WTC11 (cell line): ENCODE measurements at places on chromosomes 13 and 19.

- peak; percentile 78 for DNase-seq
Measured at GRCh38 chr19:36115453-36116343, at the start of gene TBCB. TSS of gene TBCB (plus strand) at chr19:36115468. CDS start at chr19:36115561, 93 bp downstream.

- peak; percentile 84 for DNase-seq
Measured at GRCh38 chr19:16062789-16063188, 13.5 kb upstream of the TPM4 start.

DNA sequence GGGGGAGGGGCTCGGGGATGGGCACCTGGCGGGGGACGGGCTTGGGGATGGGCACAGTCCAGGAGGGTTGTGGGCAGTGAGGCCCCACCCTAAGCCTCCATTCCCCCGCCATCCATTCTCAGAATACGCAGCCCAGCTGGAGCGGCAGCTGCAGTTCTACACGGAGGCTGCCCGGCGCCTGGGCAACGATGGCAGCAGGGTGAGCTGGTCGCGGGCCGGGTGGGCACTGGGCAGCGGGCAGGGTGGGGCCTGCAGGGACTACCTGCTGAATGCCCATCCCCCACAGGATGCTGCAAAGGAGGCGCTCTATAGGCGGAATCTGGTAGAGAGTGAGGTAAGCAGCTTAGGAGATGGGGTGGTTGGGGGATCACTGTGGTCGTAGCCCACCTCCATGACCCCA is 8.3 kb downstream of the PODNL1 start:
- no peak for DNase-seq

DNA sequence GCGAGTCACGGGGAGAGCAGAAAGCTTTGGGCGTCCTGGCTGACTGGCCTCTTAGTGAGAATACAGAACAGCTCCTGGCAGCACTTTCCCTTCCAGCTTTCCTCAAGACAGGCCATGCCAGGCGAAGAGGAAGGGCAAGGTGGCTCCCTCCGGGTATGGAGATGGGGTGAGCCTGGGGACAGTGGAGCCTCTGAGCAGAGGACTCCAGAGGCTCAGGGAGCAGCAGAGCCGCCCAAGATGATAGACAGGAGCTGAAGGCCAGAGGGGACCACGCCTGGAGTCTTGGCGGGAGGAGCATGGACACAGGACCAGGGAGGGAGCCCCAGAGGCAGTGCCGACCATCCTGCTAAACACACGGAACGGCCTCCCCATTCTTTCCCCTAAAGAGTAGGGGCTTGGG is 229.1 kb downstream of the TM9SF2 start:
- DNase-seq: no peak

DNA sequence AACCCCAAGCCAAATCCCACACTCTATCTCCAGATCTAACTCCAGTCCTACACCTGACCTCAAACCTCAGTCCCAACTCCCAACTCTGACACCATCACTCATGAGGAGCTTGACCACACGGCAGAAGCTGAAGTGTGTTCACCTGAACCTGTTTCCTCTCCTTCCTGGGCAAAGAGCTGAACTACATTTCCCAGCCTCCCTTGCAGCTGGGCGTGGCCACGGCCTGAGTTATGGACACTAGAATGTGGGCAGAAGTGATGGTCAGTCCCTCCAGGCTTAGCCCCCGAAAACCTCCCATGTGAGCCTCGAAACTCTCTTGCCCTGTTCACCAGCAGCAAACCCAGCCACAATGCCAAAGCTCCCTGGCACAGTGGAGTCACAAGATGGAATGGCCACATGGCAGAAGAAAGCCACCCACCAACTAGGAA is 19.5 kb upstream of the MEIS3 start:
- peak; percentile 74 for DNase-seq

- DNase-seq: no peak
Measured at GRCh38 chr13:99083981-99084380, 106.1 kb upstream of the DOCK9 start.

GRCh38 chr19:11425719-11426457 is 6.8 kb upstream of the RGL3 start:
- DNase-seq: peak; percentile 76

DNA sequence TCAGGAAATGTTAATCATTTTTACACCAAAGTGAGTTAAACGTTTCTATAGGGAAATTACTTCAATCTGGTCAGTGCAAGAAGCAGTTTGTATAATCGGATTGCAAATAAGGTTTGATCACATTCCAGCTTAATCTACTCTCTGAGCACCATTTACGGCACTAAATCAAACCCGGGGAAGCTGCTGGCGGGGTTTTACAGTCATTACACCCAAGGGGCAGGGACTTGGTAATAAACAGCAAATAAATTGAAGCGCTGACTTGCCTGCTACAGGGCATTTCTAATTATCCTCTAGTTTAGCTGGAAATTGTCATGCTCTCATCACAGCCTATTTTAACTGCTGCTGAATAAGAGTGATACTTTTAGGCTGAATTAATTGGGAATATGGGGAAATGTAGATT is 152.1 kb upstream of the SOX21 start:
- DNase-seq: no peak

DNA sequence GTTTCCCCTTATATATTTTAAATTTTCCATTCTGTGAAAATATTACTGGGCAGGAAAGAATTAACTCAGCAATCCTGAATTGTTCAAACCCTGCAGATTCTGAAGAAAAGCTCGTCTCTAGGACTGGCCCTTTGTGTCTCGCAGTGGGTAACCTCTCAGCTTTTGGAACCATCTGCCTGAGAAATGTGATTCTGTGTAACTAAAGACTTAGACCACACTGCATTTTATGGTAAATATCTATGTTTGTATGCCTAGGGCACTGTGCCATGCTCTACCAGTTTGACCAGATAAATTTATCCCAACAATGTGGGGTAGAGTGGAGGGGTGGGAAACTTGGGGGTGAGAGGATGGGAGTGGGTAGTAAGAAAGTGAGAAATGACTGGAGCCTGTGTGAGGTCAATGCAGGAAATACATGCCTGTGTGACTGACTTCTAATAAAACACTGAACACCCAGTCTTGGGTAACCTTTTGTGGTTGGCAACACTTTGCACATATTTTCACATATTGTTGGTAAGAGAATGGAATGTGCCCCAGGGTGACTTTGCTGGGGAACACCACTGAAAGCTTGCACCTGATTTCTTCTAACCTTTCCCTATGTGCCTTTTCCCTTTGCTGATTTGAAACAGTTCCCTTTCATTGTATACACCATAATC is 1181.9 kb downstream of the OLFM4 start:
- no peak for DNase-seq

- no peak for DNase-seq
Measured at GRCh38 chr13:41608839-41609177, 151.5 kb downstream of the RGCC start.

DNA sequence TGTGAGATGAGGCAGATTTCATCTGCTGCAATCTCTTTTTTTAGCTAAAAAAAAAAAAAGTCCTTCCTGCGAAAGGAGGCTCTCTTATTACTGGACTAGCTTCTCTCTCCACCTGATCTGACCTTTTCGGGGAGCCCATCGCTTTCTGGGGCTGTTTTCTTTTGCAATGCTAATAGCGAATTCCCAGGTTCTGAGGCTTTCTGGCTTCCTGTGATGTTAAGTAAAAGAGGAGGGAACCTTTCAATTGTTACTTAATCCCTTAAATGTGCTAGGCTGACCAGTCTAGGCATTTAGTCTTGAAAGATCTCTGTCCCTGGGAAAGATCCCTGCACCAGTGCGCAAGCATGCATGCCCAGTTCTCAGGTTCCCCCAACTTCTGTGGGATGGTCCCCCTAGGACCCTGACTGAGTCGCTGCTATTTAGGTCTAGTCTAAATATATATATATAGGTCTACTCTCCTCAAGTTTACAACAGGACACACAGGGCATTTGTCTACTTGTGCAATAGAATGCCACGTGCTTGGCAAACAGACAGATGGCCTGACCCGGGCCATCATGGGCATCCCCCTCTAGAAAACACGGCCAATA is 224.7 kb downstream of the ZNF536 start:
- peak; percentile 48 for DNase-seq

- no peak for DNase-seq
Measured at GRCh38 chr13:80363890-80364503, 23.1 kb upstream of the SPRY2 start.

GRCh38 chr13:29497137-29497654 is 98.3 kb downstream of the SLC7A1 start:
- no peak for DNase-seq

DNA sequence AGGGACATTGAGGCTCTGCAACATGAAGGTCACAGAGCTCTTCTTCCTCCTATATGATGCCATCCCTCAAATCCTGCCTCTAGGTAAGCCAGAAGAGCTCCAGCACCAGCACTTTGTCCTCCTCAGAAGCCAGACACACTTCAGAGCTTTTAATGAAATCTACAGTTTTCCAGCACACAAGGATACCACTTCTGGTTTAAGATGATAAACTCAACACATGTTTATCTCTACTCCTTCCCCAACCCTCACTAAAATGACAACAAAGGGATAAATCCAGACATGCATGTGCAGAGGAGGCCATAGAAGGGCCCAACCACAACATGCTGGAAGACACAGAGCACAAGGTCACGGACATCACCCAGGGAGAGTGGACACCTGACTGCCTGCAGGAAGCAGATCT is 195.3 kb downstream of the USP12 start:
- no peak for DNase-seq

DNA sequence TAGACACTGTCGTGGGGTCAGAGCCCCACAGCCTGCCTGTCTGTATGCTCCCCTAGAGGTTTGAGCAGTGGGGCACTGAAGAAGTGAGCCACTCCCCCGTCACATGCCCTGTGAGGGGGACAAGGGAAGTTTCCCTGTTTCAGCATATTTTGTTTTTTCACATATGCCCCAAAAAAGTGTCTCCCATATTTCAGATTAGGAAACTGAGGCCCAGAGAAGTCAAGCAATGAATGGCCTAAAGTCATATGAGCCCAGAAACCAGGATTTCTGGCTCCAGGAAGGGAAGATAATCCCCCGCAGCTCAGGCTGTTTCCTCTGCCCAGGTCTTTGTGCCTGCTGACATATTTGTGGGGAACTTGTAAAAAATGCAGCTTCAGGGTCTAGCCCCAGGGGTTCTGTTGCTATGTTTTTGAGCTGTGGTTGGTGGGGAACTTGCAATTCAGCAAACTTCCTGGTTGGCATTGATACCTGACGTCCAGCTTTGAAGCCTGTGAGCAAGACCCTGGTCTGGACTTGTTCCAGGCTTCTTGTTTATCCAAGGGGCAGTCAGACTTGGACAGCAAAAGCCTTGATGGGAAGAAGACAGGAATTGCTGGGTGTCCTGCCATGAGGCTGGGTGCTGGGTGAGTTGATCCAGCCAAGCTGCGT is 9.5 kb downstream of the RASL11A start:
- DNase-seq: no peak

- no peak for DNase-seq
Measured at GRCh38 chr19:55084416-55084815, 8.7 kb downstream of the EPS8L1 start.

GRCh38 chr13:40403509-40404241 is 262.8 kb downstream of the FOXO1 start:
- no peak for DNase-seq

GRCh38 chr19:37654629-37655300 is 500 bp downstream of the ZFP30 start:
- peak; percentile 29 for DNase-seq

GRCh38 chr13:79722885-79723445 is 242.0 kb downstream of the NDFIP2 start:
- no peak for DNase-seq

DNA sequence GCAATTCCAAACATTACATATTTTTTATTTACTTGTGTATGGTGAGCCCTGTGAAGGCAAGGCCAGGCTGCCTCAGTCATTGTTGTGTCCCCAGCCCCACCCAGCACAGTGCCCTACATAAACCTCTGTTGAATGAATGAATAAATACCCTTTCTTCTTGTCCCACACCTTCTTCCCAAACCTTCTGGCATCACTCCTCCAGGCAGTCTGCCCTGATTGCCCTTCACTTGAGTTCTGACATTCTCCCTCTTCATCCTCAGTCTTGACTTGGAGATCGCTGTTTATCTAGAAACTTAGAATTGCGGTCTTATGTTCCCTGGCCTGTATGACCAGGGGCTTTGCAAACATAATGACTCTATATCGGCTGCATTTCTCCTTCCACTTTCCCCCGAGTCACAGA is 5.2 kb upstream of the OPA3 start:
- no peak for DNase-seq

- DNase-seq: no peak
Measured at GRCh38 chr19:15923702-15924101, 10.6 kb downstream of the CYP4F11 start.

- DNase-seq: peak; percentile 83
Measured at GRCh38 chr19:35055715-35056179, 14.2 kb downstream of the HPN start.

DNA sequence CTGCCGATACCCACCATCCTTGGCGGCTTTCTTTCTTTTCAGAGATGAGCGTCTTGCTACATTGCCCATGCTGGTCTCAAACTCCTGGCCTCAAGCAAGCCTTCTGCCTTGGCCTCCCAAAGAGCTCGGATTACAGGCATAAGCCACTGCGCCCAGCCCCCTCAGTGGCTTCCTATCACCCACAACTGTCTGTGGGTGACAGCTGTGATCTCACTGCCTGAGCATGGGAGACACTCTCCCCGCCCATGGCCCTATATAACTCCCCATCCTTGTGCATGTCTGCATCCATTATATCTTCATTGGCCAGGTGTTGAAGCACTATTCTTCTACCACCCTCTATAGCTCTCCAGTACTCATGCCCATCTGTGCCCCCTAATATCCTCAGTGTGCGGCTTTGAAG is 76.2 kb downstream of the PTPRS start:
- no peak for DNase-seq

GRCh38 chr13:98208606-98209005 is 31.5 kb upstream of the RNF113B start:
- DNase-seq: no peak

DNA sequence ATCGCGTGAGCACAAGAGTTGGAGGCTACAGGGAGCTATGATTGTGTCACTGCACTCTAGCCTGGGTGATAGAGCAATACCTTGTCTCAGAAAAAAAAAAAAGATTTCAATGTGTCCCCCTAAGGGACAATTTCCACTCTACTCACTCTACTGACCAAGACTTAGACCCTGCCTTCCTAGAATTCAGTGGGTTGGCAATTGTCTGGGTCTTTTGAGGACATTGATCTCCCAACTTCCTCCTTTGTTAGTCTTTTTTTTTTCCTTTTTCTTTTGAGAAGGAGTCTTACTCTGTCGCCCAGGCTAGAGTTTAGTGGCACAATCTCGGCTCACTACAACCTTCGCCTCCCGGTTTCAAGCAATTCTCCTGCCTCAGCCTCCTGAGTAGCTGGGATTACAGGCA is 2.2 kb downstream of the SPTBN4 start:
- DNase-seq: no peak

DNA sequence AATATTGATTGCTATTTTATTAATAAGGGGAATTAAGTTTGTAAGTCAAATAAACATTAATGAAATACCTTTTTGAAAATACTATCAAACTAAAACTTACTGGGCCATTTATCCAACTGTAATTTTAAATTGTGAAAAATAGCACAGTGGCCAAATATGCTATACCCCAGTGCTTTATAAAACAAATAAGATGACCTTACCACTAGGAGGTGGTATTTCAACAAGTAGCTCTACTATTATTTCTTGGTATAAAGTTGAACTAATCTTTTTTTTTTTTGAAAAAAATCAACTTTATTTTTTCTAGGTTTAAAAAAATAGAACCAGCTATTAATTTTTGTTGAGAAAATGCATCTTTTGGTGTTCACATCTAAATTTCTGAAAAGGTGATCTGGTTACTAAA is 14.7 kb downstream of the LACC1 start:
- DNase-seq: no peak
